Stimulated activated CD8-positive, alpha-beta memory T cell treated with anti-CD3 and anti-CD28 coated beads, Interleukin-15, amount 100 ng/mL, for 48 hours (primary cell): ENCODE measurements at places on chromosomes 12 and 14.

- no peak for DNase-seq
Observed at GRCh38 chr12:67562513-67563287, 85.8 kb upstream of the DYRK2 start.

GRCh38 chr12:29088611-29089219, 60.4 kb upstream of the FAR2 start:
- DNase-seq: no peak

DNA sequence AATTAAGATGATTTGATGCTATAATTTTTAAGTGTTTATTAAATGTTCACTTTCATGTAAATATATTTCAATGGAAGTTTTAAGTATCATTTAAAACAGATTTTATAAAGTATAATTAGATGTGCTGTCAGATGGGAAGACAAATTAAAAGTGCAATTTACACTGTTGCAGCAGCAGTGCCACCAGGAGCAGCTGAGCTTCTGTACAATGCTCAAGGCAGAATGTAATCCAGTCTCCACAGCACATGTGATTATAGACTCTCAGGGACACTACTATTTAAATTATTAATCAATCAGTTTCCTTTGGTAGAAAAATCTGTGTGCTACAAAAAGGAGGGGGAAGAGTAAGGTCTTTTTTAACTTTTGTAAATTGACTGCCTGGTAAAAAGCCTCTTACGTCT, 285.7 kb upstream of the USP15 start:
- DNase-seq: no peak

- no peak for DNase-seq
Observed at GRCh38 chr14:76012354-76012753, 26.8 kb downstream of the IFT43 start.

DNA sequence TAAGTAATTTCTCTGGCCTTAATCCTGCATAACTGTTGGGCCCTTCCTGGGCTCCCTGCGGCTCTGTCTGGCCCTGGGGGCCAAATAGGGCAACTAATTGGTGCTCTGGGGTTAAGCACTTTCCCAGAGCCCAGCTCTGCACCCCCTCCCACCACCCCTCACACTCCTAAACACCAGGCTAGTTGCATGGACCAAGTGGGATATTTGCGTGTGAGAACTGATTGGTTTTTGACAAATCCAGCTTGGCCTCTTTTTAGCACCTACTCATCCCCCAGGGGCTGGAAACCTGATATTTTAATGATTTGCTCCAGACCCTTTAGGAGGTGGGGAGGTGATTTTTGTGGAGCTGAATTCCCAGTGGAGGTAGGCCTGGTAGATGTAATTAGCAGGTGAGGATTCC, 91.9 kb downstream of the DICER1 start:
- DNase-seq: no peak

DNA sequence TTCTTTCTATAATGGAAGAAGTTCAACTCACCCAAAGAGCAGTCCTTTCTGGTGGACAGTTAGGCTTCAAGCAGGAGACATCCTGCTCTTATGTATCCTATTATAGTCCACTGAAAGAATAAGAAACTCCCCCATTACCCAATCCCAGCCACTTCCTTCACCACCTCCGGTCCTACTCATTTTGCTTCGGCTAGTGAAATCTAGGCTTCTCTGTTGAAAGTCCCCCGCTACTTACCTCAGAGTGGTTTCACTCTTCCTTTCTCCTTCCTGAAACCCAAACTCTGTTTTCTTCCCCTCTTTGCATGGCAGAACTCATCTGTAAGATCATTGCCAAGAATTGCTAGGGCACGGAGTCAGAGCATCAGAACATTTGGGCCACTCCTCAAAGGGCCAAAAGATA, at the start of gene GPR84:
TSS of gene GPR84 (minus strand) at position 74 of the 400 bp plus-strand sequence. CDS start 635 bp downstream, outside the sequence.
- DNase-seq: no peak

GRCh38 chr12:82425241-82425640, 66.9 kb downstream of the METTL25 start:
- DNase-seq: no peak

- DNase-seq: no peak
Observed at GRCh38 chr14:93110856-93111419, 4.8 kb downstream of the ITPK1 start.

GRCh38 chr14:105881021-105881930, 354.9 kb downstream of the TMEM121 start:
- DNase-seq: no peak

- no peak for DNase-seq
Observed at GRCh38 chr14:49164074-49164473, 422.1 kb downstream of the RPS29 start.

DNA sequence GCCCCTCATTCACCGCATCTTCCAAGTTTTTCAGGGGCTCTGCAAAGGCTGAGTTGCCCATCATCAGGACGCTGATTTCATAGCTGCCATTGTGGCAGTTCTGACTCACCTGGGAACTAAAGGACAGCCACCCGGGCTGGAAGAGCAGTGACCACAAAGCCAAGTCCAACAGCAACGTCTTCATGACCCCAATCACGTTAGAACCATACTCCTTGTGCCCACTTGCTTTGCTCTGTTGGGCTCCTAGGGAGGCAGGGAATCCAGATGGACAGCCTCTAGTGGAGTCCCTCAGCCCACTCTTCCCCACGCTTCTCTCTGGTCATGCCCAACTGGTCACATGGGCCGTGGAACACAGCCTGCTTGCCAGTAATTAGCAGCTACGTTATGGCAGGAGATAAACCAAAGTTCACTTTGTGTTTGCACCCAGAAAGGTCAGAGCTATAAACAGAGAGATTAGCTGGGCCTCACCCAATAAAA, at the start of gene GUCY2C:
TSS of gene GUCY2C (minus strand) at position 335 of the 477 bp plus-strand sequence. CDS start at position 184, 151 bp downstream.
- DNase-seq: no peak
